ENCODE measurements at places on chromosomes 3 and 15.
A peak's percentile ranks its signal among the peaks of the same experiment; 100 is the strongest.

DNA sequence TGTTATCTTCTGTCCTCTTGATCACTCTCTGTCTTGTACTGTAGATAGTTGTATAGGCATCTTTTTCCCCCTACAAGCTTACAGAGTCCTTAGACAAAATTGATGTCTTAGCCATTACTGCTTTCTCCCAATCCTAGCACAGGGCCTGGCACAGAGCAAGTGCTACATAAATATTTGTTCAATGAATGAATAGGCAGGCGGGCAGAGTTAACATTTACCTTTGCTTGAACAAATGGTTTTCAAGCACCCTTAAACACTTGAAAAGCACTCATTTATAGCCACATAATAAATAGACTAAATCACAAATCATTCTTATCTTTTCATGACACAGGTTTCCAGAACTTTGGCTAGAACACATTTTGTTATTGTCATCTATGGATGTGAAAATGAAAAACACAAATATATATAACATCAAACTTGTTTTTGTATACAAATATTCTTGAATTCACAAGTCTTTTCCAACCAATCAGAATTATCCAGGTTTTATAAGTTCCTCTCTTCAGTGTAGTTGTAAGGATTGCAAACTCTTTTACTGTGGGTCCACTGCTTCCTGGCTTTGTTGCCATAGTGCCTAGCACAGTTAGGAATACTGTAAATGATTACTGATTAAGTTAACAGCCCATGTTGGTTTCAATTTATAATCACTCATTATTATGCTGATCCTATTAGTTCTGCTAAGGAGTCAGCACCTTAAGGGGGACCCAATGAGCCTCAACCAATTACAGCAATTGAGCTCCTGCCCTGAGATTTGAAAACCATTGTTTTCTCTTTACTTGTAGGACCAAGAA lies 61.9 kb downstream of the ISL2 start:
- no peak for DNase-seq

DNA sequence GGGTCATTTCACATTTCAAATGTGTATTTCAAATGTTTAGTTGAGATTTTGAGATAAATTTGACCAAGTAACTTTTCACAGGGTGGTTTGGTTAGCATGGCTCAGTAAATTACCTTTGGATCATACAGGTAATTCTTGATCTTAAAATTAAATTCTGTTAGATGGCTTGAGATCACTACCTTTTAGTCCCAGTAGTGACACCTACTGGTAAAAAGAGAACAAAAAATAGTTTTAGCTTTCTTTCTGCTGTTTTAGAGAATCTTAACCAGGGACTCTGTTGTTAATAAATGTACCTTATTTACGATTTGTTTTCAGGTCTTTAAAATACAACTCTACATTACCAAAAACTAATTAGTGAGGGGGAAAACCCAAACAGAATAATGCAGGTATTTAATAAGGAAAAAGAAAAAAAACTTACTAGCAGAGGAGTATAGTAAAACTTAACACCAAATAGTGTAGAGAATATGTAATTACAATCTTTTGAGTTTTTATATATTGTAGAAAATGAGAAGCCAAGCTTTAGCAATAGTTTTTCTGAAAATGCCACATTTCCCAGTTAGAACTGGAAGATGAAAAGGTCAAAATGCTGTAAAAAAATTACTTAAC lies 620.3 kb upstream of the AGTR1 start:
- no peak for DNase-seq

DNA sequence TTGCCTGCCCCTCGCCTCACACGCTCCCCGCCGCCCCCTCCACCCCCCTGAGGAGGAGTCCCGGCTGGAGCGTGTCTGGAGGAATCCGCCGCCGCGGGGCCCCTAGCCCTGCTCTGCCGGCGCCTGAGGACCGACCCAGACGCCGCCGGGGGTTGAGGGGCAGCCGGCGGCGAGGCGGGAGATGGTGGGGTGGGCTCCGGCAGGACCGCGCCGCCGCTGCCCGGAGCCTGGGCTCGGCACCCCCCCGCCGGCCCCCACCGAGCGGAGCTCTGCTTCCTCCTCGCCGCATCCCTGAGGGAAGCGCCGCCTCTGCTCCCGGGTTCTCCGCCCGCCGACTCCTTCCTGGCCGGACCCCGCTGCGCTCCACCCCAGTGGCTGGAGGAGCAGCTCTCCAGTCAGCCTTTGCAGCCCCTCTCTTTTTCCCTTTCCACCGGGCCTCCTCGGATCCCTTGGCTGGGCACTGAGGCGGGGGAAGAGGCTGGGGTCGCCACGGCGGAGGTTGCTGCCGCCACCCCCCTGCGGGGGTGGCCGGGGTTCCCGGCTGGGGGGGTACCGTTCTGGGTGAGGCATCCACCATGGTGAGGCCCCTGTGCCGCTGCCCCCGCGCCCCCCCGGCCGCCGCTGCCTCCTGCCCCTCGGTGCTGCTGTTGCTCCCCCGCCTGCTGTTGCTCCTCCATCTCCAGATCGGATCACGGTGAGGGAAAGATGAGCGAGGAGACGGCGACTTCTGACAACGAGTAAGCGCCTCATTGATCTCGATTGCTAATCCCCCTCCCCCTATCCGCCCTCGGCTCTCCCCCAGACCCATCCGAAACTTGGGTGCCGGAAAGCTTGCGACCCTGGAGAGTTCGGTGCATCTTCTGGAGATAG lies at the start of gene SPRED1:
SPRED1 (plus strand) TSS at position 356 of the 870 bp plus-strand sequence; CDS start at position 706, 350 bp downstream.
- peak; percentile 4 for DNase-seq

DNA sequence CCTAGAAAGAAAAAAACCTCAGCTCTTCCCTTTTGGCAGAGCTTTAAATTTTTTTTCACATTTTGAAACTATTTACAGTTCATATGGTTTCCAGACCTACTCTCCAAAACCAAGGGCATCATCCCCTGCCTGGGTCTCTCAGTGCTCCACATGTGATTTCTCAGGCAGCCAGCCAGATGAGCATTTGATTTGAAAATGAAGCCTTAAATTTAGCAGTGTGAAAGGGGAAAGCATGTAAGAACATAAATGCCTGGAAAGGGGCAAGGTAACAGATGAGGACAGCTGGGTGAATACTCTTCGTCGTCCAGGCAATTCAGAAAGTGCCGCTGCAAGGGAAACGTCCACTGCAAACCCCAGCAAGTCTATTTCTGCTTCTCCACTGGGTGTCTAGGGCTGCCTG lies 94.8 kb downstream of the ATP8B4 start:
- no peak for DNase-seq

DNA sequence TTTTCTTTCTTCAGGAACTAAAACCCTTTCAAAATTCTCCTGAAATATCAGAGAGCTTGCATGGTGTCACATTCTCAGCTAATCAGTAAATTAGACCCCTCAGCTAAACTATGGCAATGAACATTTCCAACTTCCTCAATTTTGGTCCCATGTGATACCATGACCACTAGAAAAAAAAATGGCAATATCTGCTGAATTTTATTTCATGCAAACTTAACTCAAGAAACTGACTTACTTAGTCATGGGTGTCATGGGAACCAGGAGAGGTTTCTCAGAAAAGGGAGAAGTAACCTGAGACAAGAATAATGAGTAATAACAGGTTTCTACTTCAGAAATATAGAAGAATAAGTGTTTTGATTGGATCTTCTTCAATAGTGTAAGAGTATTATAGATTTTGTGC lies 784.6 kb upstream of the ALCAM start:
- no peak for DNase-seq

- no peak for DNase-seq
These were observed 103.1 kb downstream of the OTOL1 start for GRCh38 chr3:161599697-161600096.

DNA sequence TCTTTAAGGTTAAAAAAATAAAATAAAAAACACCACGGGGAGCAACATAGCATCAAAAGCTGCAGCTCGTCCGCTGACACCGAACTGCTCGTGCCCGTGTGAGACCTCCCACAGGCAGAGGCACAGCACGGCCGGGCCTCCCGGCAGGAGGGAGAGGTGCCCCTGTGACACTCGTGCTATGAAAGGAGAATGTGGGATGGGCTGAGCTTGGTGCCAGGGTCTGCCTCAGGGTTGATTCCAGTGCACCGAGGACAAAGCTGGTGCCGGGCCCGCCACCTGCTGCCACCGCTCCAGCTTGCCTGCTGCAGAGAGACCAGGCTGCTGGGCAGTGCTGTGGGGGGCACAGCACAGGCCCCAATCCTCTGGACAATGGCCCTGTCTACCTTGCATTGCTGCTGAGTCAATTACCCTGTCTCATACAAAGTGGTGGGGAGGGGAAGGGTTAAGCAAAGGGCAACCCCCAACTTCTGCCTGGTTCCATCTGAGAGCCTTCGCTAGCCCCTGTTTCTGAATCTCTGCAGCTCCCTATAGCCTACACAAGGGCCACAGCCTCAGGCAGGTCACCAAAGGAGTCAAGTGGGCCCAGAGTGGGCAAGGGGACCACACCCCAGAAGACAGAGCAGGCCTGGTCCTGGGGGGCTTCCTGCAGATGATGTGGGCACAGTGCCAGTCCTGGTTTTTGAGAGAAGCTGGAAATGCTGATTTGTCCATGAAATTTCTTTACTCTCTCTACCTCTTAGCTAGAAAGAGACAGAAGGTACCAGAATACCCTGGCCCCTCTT lies 74.0 kb upstream of the SNRPA1 start:
- DNase-seq: no peak

DNA sequence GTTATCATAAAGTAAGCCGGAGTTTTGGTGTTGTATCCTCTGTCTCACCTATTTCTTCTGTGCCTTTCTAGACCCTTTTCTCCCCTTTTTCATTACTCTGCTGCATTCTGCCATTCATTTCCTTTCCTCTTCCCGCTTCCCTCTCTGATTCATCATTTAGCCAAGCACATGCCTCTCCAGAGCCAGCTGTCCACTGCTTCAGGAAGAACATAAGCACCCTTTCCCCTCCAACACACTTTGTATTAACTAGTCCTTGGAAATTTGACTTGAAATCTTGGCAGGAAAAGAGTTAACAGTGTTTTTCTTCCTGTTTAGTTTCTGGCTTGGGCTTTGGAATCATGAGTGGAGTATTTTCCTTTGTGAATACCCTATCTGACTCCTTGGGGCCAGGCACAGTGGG lies 9.7 kb downstream of the APH1B start:
- no peak for DNase-seq

DNA sequence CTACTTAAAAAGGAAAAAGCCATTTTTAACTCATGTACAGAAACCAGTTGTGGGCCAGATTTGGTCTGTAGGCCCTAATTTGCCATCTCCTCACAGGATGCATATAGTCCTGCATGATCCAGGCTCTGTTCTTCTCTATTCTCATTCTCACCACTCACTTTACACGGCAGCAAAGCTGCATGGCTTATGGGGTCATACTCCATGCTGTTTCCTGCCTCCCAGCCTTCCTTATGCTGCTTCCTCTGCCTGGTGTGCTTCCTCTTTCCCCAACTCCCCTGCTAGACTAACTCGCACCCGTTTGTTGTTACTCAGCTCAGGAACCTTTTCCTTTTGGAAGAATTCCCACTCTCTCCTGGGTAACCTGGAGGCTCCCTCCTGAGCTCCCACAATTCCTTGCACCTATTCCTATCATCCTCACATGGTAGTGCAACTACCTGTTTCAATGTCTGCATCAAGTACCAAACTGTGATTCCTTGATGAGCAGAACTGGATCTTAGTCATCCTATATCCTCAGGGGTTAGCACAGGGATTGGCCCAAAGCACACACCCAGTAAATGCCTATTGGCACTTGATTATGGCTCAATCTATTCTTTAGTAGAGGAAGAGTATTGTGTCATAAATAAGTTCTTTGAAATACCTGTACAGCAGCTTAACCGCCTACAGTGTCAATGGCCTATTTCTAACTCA lies 172.1 kb upstream of the MITF start:
- no peak for DNase-seq

DNA sequence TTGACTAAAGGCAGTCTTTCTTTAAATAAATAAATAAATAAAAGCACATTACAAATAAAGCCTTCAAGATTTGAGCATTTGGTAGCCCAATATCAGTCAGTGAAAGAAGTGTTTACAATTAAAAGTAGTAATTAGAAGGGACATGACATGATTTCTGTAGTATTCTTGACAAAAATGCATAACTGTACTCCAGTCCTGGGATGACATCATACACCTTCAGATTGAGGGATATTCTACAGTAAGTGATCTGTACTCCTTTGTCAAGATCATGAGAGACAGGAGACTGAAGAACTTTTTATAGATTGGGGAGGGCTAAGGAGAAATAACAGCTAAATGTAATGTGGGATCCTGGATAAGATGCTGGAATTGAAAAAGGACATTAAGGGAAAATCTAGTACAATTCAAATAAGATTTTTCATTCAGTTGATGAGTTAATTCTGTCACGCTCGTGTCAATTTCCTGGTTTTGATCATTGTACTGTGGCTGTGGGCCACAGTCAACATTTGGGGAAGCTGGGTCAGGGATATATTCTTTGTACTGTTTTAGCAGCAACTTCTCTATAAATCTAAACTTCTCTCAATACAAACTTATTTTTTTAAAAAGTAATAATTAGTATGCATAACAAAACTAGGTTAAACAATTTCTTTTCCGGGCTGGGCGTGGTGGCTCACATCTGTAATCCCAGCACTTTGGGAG lies 314.8 kb downstream of the PTPRG start:
- DNase-seq: no peak

GRCh38 chr3:149475451-149476060 lies 1.1 kb downstream of the TM4SF4 start:
- no peak for DNase-seq

DNA sequence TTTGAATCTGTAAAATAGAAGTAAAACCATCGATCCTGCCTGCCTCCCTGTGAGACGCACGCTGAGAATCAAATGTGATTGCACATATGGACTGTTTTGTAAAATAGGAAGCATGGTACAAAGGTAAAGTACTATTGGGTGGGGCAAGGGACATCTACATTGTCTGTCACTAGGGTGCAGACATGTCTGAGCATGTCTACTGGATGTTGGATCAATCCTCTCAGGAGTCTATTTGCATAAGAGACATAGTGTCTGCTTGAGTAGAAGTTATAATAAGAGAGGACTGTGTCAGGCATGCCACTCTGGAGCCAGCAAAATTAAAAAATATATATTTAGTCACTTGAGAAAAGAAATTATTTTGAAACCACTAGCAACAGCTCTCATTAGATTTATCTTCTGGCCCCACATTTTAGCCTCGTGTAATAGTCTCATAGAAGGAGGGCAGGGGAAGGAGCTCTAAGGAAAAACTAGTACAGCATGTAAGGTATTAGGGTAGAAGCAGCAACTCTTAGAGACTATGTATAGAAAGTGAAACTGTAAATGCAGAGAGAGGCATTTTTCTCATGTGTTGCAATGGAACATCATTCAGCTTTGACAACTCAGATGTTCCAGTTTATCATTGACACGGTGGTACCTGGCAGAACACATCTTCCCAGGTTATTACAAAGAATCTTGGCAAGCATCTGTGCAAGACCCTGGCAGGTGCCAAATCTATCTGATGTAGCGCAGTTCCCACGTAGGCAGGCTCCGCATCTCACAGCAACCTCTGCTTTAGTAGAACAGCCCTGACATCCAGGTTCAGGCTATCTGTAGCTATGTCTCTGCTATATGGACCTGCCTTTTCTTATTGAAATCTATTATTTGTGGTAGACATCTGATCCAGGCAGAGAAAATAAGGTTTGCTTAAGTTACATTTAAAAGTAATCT lies 85.2 kb upstream of the CHL1 start:
- no peak for DNase-seq

All from T-helper 2 cell (primary cell).